ENCODE measurements at places on chromosomes 2 and 18. TPM values are rescaled to one million over a fixed set of nuclear protein-coding genes. Genes with fewer than 3 reads are reported as not detected.
A peak's percentile ranks its signal among the peaks of the same experiment; 100 is the strongest.

DNA sequence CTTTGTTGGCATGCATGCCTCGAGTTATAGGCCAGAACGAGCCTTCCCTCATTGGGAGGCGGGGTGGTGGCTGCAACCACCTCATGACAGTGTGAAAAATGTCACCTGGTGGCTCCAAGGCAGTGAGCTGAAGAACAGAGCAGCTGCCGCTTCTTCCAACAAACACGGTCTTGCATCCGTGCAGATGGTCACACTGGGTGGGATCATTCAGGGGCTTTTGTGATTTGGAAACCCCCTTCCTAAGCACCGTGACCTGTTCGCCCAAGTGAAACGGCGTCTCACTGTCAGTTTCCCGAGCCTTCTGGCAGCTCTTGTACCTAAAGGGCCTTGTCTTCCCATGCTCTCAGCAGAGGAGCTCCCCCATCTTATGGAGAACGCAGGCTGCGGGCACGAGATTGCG, 159.7 kb downstream of the NAPG start:
- no peaks in the 10 kb centered on the region for H3K36me3 ChIP-seq
- no peak for DNase-seq
- no peaks in the 10 kb centered on the region for H3K4me1 ChIP-seq
- H3K27me3 ChIP-seq = no peaks in the 10 kb centered on the region
- H3K27ac ChIP-seq = no peak overlapping the region

DNA sequence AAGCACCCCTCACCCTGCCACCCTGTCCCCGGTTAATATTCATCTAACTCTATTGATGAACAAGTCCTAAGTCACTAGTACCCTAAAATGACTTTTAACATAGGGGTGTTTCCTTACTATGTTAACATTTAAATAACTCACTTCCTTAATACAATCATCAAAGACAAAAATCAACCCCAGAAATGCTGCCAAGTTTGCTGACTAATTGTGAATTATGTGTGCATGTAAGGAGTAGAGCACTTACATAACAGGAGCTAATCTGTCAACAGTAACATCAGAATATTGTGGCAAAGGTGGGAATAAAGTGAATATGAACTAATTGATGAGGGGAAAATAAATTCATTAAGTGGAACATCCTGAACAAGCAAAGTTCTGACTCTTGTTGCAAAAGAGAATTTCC, 81.4 kb upstream of the ERBB4 start:
- no peaks in the 10 kb centered on the region for H3K27me3 ChIP-seq
- no peak overlapping the region for H3K27ac ChIP-seq
- no peaks in the 10 kb centered on the region for H3K36me3 ChIP-seq
- no peak overlapping the region for H3K4me3 ChIP-seq
- H3K4me1 ChIP-seq = no peaks in the 10 kb centered on the region

DNA sequence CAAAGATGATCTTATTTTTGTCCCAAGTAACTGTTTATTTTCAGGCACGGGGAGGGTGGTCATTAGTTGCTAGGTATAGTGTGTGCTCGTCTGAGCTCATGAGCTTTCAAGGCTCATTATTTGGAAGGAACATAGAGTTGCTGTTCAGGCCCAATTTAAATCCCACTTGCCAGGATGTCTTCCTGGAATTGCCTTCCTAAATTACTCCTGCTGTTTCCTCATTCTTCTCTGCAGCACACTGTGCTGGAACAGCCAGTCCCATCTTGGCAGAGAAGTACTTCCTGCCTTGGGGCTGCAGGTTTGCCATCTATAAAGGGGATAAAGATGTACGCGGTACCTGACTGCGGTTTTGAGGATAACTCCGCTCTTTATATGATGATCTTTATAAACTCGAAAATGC, 37.3 kb downstream of the GREB1 start:
- no peaks in the 10 kb centered on the region for H3K4me1 ChIP-seq
- H3K27ac ChIP-seq = no peak overlapping the region
- no peaks in the 10 kb centered on the region for H3K36me3 ChIP-seq
- no peak overlapping the region for H3K4me3 ChIP-seq

DNA sequence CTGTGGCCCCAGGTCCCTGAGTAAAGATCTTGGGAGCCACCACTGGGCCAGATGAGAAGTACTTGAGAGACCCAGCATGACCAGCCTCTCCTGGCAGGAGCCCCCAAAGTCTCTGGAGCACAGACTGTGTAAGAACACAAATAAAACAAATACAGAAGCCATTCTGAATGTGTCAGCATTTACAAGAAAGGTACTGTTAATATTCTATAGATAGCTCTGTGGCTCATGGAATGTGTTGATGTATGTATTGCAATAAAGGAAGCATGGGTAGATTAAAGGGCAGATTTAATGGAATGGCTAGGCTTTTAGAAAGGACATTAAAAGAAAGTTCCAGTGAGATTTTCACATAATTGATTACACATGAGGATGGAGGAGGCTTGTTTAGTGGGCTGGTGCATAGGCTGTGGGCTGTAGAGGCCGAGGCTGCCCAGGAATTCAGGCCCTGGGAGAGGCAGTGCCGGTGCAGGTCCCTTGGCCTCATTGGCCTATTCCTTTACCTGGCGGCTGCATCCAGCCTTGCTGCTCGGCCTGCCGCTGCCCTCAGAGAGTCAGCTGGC, 127.7 kb upstream of the DLX2 start:
- H3K4me3 ChIP-seq = no peak overlapping the region
- H3K36me3 ChIP-seq = no peaks in the 10 kb centered on the region
- no peak overlapping the region for H3K27ac ChIP-seq
- H3K4me1 ChIP-seq = peaks cover 11% of the 10 kb centered on the region

DNA sequence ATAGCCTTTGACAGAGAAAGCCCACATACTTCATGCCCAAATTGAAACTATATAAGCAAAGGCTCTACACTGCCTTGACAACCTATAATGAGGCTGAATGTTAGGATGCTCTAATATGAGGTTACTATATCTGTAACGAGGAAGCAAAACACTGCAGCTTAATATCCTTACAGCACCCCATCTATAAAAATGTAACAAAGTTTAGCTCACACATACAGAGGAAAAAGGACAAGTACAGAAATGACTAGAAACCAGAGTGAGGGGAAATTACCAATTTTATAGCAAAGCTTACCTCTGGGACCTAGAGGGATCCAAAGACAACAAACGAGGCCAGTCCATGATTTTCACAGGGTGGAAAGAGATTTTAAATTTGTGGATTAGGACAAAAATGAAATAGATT, 138.5 kb downstream of the COL4A4 start:
- no peaks in the 10 kb centered on the region for H3K27me3 ChIP-seq
- no peaks in the 10 kb centered on the region for H3K36me3 ChIP-seq
- no peak overlapping the region for H3K4me3 ChIP-seq
- DNase-seq = no peak

DNA sequence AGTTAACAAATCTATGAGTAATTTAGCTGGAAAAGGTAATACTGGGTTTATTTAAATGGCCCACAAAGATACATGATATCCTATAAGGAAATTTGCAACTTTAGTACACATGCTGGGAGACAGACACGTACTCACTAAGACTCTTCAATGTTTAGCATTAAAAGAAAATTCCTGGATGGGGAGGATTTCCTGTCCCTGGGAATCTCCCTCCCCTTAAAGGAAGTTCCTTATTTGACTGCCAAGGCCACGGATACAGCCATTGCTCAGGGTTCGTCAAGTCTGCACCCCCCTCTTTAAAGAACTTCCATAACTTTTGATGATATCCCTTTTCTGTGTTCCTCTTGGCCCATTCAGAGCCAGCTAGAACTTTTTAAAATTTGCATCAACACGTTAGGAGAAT, 267.6 kb downstream of the CD226 start:
- no peaks in the 10 kb centered on the region for H3K4me1 ChIP-seq
- H3K4me3 ChIP-seq = no peak overlapping the region
- no peaks in the 10 kb centered on the region for H3K36me3 ChIP-seq
- no peak for DNase-seq

- no peaks in the 10 kb centered on the region for H3K27me3 ChIP-seq
- H3K27ac ChIP-seq = peak overlapping the region; percentile 24
Observed at GRCh38 chr18:24987303-24988252, 364.4 kb downstream of the ZNF521 start.

DNA sequence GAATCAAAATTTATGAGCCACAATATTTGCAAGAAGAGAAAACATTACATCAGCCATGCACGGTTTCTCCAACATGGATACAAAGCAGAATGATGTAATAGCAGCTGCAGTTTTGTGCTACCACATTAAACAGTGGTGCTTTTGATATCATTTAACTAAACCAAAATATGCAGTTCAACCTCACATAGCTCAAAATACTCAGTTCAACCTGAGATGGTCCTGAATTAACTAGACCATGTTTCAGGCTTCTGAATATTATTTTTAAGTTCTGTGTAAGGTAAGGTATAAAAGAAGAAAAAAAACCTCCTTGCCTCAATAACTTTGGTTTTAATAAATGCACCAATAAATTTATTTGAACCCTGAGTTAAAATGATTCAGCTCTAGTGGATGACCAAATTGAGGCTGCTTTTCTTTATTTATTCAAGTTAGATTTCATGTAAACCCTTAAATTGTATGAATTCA, 18.8 kb upstream of the TSPYL6 start:
- no peak overlapping the region for H3K4me3 ChIP-seq
- no peaks in the 10 kb centered on the region for H3K36me3 ChIP-seq
- H3K27ac ChIP-seq = no peak overlapping the region
- no peaks in the 10 kb centered on the region for H3K27me3 ChIP-seq
- no peaks in the 10 kb centered on the region for H3K4me1 ChIP-seq
- no peak for DNase-seq

GRCh38 chr2:124147552-124147951, 122.5 kb downstream of the CNTNAP5 start:
- H3K4me1 ChIP-seq = no peaks in the 10 kb centered on the region
- DNase-seq = no peak
- H3K4me3 ChIP-seq = no peak overlapping the region

GRCh38 chr2:84799772-84800171, 81.1 kb downstream of the TRABD2A start:
- DNase-seq = no peak
- no peaks in the 10 kb centered on the region for H3K27me3 ChIP-seq
- H3K4me3 ChIP-seq = no peak overlapping the region
- no peaks in the 10 kb centered on the region for H3K36me3 ChIP-seq

DNA sequence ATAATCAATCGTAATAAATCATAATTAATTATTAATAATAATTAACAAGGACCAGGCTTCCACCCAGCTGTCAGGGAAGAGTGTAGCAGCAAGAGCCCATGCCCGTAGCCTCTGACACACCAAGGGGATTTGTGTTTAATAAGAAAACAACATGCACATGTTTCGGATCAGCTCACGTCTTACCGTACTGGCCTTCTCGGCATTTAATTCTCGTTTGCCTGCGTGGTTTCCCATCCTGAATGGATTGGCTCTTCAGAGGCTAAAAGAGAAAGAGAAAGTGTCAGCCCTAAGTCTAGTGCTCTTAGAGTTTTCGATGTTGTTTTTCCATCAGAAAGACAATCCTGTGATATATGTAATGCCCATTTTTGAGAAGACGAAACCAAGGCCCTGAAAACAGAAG, 27.6 kb downstream of the MBP start:
- no peak overlapping the region for H3K27ac ChIP-seq
- H3K4me3 ChIP-seq = no peak overlapping the region
- no peaks in the 10 kb centered on the region for H3K27me3 ChIP-seq
- DNase-seq = no peak

- no peaks in the 10 kb centered on the region for H3K27me3 ChIP-seq
- no peaks in the 10 kb centered on the region for H3K4me1 ChIP-seq
- H3K4me3 ChIP-seq = no peak overlapping the region
Observed at GRCh38 chr2:209240204-209240603, 183.6 kb upstream of the MAP2 start.

DNA sequence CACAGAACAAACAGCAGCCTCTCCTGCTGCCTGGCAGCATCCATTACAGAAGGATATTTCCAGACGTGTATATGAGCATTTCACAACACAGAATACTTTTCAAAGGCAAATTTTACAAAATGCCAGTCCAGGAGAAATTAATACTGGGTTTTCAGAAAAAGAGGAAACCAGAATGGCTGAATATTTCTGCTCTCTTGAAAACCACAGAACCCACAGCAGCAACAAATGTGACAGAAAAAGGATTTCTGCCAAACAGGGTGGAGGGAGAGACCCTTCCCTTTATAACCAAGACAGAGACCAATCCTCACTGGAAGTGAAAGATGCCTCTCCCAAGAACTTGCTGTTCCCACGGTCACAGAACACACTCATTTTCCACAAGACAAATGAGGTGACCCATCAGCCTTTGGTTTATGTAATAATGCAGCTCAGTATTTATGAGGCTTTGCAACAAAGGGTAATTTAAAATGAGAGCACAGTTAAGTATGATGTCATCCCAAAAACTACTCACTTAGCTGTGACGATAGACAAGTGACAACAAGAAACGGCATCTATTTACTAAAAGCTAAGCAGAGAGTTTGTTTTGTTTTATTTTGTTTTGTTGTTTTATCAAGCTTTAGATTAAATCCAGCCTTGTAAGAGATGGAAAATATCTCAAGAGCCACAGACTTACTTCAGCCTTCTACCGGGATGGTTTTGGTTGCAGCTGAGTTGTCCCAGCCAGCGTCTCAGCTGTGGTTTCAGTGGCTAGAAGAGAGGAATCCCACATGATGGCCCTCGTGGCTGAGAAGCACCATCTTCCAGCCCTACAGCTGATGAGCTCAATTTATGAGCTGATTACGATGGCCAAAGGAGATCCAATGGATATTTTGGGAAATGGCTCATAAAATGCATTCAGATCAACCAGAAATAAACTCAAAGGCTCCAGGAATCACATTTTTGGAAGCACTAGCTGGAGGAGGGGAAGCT, 249.3 kb upstream of the AGAP1 start:
- no peaks in the 10 kb centered on the region for H3K36me3 ChIP-seq
- no peaks in the 10 kb centered on the region for H3K27me3 ChIP-seq
- H3K4me3 ChIP-seq = no peak overlapping the region
- no peak overlapping the region for H3K27ac ChIP-seq
- H3K4me1 ChIP-seq = peaks cover 4% of the 10 kb centered on the region

- peaks cover 3% of the 10 kb centered on the region for H3K4me1 ChIP-seq
- H3K4me3 ChIP-seq = no peak overlapping the region
- H3K27me3 ChIP-seq = no peaks in the 10 kb centered on the region
Observed at GRCh38 chr18:35502052-35502451, 4.3 kb upstream of the INO80C start.

- peaks cover 14% of the 10 kb centered on the region for H3K4me1 ChIP-seq
- DNase-seq = no peak
- H3K27ac ChIP-seq = no peak overlapping the region
- H3K4me3 ChIP-seq = no peak overlapping the region
- H3K36me3 ChIP-seq = no peaks in the 10 kb centered on the region
Observed at GRCh38 chr2:85213901-85214512, 80.8 kb downstream of the TCF7L1 start.

- no peaks in the 10 kb centered on the region for H3K4me1 ChIP-seq
- no peak overlapping the region for H3K4me3 ChIP-seq
- H3K27me3 ChIP-seq = no peaks in the 10 kb centered on the region
- no peak overlapping the region for H3K27ac ChIP-seq
- peaks cover 6% of the 10 kb centered on the region for H3K36me3 ChIP-seq
Observed at GRCh38 chr2:43563679-43564078, 32.2 kb downstream of the THADA start.

- peaks cover 8% of the 10 kb centered on the region for H3K4me1 ChIP-seq
- no peaks in the 10 kb centered on the region for H3K27me3 ChIP-seq
- peak; percentile 69 for DNase-seq
- H3K4me3 ChIP-seq = peak overlapping the region; percentile 49
- H3K36me3 ChIP-seq = no peaks in the 10 kb centered on the region
Observed at GRCh38 chr2:38959938-38960608, 70.4 kb downstream of the ARHGEF33 start.

GPR45 gene
- total RNA-seq = not detected

MOB4 gene
- total RNA-seq = 30.6 TPM

ANKRD23 gene
- 2.4 TPM for total RNA-seq

FEZ2 gene
- total RNA-seq = 42.1 TPM

B3GNT7 gene
- total RNA-seq = 82.5 TPM

DSG1 gene
- total RNA-seq = not detected

RASGRP3 gene
- 34.6 TPM for total RNA-seq

All from upper lobe of left lung (tissue), 6 donors.